ENCODE measurements at places on chromosomes 1 and 21.
A peak's percentile ranks its signal among the peaks of the same experiment; 100 is the strongest.

DNA sequence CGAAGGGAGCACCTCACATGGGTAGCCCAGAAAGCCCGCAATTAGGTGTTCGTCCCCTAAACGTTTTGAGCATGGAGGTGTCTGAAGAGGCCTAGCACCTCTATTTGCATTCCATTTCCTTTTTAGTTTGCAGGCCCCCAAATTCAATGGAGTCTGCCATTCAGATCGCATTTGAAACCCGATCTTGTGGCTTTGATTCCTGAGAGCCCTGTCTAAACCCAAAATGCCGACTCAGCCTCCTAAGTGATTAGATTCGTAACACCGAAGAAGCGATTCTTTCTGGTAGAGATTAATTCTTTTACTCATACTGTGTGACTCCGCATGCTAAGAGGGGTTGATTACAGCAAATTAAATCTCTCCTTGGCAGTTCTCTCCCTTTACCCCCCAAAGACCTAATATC is 415.2 kb upstream of the KAZN start:
- no peak for DNase-seq

- DNase-seq, result no peak
These were observed 40.9 kb downstream of the PTGFRN start for GRCh38 chr1:116950517-116951199.

GRCh38 chr1:162026881-162027280 is 3.2 kb upstream of the OLFML2B start:
- DNase-seq, result no peak

DNA sequence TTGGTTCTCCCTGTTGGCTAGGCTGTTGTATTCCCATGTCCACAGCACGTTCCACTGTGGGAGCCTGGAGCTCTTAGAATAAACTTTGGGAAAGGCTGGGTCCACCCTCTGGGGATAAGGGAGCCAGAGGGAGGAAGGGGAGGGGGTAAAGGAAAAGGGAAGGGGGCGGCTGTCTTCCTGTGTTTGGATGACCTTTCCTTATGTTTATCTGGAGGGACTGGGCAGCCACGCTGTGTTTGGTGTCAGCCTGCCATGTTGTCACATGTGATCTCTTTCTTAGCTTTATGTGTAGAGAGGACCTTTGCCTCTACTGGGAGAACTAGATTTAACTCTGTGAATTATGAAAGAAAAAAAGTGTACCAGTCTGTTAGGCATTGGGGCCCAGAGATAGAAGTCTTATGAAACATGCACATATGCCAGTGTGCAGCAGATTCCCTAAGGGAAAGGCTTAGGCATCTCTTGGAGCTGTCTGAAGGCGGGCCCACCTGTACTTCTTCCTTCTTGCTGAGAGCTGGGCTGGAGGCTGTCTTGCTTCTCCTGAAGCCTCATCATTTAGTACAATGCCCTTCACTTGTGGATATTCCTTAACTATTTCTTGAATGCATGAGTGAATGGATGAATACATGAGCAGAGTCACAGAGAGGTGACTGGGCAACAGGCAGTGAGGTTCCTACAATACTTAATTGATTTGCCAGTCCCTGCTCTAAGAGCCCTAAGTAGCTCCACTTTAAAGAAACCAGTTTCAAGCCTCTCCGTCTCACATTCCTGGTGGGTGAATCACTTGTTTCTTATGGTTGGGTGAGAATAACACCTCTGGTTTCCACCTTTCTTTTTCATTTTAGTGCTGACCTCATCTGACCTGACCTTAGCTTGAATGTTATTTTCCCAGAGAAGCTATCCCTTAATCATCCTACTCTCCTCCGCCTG is 62.5 kb upstream of the ARHGAP29 start:
- no peak for DNase-seq

GRCh38 chr1:229596925-229597699 is 28.8 kb downstream of the TAF5L start:
- peak; percentile 32 for DNase-seq

- no peak for DNase-seq
These were observed 458.0 kb upstream of the VAMP3 start for GRCh38 chr1:7313081-7313546.

DNA sequence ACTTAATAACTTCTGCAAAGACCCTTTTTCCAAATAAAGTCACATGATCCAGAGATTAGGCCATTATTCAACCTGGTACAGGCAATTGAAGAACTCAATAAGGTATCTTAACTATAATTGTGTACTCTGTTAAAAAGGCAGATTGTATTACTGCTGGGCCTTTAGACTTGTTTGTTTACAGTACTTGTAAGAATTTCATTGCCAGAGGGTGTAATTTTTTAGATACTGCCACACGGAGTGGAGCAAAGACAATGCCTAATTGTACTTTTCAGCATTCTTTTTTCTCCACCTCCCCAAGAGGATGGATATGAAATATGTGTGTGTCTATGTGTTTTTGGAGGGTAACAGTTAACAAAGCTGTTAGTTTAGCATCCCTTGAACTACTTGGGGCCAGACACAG is 47.5 kb downstream of the HUNK start:
- DNase-seq, result no peak

- DNase-seq, result no peak
These were observed 70.0 kb upstream of the PAX7 start for GRCh38 chr1:18560692-18561091.

GRCh38 chr1:176801514-176802020 is 338.6 kb downstream of the PAPPA2 start:
- no peak for DNase-seq

DNA sequence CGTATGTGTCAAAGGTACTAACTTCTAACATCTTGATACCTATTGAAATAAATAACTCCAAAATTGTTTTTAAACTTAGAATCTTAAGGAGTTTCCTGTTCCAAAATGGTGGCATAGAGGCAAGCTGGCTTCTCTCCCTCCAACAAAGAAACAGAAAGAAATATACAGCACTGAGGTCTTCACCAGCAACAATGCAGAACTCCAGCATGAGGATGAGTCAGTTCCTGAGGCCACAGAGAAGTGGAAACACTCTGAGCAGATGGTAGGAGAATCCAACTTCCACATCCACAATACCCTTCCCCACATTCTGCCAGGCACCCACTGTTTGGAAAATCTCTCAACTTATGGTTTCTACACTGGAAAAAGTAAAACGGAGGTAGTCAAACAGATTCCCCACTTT is 12.2 kb upstream of the PPIH start:
- no peak for DNase-seq

DNA sequence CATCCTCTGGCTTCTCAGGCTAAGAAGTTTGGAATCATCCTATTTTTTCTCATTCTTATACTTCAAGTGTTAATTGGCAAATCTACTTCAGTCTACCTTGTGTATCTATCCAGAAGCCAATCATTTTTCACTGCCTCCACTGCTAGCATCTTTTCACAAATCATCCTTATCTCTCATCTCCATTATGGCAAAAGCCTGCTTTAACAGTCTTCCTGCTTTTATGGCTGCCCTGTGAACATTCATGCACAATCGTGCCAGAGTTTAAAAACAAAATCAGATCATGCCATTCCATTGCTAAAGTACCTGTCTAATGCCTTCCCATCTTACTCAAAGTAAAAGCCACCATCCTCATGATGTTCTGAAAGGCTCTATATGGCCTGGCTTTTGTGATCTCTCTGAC is 19.2 kb upstream of the CYP2J2 start:
- no peak for DNase-seq

DNA sequence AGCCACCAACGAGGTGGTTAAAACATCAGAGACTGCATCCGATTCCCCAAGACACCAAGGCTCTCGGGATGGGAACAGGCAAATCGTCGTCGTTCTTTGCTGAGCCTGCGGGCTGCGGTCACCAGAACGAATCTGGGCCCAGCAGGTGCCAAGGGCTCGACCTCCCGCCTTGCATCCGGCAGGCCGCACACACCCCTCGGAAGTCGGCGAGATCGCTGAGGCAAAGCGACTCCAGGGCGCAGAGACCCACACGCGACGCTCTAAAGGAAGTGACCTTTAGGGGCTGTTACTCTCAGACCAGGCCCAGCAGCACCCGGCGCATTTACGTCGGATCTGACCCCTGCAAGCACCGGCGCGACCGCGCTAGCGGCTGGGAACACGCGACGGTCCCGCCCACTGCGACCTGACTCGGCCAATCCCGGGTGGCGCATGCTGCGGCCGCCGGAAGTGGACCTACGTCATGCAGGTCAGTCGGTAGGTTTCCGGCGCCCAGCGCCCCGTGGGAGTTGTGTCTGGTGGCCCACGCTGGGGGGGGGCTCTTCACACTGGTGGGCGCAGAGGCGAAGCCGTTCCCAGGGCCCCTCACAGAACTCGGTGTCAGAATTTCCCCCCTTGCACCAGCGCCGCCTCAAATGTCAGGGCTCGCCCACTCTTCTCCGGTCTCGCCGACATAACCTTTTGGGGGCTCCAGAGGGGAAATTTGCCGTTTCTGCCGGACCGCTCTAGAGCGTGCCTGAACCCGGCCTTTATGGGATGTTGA is 7.5 kb upstream of the PARK7 start:
- DNase-seq, result peak; percentile 46

- DNase-seq, result no peak
These were observed 333.2 kb downstream of the KCNH1 start for GRCh38 chr1:210800756-210801155.

DNA sequence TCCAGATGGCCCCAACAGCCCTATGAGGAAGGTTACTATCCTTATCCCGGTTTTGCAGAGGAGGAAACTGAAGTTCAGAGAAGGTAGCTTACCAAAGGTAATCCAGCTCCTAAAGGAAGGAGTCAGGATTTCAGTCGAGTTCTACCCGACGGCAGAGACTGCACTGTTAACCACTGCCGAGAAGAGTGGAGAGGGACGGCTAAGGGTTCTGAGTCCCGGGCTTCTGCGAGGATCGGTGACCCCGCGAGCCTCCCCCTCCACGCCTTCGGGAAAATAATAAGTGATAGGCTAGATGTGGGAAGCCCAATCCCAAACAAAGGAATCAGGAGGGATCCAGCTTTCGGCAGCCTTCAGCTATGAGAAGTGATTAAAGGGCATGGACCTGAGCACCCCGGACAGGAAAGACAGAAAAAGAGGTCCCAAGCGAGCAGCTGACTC is 587 bp downstream of the TMEM53 start:
- no peak for DNase-seq
